ENCODE measurements at places on chromosomes 5 and 9. TPM values are rescaled to one million over a fixed set of nuclear protein-coding genes. Genes with fewer than 3 reads are reported as not detected.

DNA sequence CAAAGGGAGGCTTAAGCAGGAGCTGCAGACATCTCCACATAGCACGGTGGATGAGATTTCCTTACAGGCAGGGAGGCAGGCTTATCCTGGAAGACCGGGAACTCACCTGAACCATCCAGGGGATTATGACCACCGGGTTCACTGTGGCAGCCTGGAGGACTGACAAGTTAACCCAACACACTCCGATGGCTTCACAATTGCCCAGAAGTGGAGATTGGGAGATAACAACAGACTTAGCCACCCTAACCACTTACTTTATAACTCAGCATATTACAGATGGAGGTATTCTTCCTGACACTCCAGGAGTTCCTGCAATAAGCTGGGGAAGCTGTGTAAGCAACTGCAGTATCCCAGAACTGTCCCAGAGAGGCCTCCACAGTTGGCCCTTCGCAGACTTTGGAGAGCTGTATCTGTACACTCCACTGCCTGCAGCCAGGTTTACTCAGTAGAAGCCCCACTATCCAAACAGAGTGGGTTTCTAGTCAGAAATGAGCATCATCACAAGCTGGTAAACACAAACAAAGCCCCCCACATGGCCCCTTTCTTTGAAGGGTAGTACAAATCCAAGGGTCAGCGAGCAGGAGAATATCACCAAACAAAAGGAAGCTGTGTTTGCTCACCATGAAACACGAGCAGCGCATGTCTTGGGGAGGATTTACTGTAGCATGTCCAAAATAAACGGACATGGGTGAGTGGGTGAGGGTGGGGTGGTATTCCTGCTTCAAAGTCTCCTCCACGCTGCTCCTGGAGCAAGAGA is 462.2 kb downstream of the RASEF start:
- DNase-seq: no peak

DNA sequence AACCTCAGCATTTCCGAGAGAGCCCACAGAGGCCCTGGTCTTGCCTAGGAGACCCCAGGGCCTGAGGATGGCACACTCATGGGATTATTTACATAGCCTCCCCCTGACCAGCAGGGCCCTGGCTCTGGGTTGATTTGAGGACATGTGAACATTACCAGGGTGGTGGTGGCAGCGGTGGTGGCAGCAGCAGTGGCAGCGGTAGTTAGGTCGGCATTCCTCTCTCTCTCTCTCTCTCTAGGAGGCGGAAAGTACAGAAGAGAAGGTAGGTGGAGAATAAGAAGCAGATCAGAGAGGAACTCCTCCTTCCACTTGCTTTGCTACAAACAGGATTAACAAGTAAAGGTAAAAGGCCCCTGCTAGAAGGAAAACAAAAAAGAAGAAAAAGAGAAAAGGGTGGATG is 39.3 kb downstream of the B4GALT1 start:
- DNase-seq: no peak

DNA sequence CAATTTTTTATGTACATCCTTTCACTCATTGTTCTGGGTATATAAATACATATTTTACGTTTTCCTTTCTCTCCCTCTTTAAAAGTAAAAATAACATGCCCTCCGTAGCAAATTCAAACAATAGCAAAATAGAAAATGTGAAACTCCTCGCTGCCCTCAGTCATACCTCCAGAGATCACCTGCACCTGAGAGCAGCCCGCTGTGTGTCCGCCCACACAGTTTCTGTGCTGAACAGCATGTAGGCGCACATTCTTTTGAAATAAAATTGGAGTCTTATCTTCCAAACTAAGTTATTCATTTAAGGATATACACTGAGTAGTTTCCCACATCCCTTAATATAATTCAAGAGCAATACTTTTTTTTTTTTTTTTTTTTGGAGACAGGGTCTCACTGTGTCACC is 255.7 kb downstream of the AOPEP start:
- DNase-seq: no peak

GRCh38 chr5:154181161-154181560 is 9.4 kb upstream of the GALNT10 start:
- no peak for DNase-seq

DNA sequence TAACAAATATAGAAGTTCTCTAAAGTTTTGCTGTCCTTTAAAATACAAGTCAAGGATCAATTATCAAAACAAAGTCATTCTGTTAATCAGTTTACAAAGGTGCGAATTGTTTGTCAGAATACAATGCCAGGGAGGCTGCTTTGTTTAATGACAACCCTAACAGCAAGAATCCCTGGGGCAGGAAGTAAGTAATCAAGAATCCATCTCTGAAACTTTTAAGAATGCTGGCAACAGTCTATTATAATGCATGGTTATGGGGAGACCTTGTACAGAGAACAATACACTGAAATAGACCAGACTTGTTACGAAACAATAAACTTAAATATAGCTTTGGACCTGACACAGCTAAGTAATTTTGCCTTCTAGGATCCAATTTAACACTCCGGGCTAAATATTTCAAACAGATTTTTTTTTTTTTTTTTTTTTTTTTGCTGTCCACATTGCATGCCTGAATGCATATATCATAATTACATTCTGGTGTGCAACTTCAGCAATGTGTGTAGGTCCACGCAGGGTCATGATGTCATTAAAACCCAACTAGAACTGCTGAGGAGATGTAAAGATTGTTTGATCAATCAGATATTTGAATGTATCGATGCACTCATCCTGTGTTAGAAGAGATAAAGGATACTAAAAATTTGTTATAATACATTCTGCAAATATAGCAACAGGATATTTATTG is 421.3 kb downstream of the CETN3 start:
- no peak for DNase-seq

DNA sequence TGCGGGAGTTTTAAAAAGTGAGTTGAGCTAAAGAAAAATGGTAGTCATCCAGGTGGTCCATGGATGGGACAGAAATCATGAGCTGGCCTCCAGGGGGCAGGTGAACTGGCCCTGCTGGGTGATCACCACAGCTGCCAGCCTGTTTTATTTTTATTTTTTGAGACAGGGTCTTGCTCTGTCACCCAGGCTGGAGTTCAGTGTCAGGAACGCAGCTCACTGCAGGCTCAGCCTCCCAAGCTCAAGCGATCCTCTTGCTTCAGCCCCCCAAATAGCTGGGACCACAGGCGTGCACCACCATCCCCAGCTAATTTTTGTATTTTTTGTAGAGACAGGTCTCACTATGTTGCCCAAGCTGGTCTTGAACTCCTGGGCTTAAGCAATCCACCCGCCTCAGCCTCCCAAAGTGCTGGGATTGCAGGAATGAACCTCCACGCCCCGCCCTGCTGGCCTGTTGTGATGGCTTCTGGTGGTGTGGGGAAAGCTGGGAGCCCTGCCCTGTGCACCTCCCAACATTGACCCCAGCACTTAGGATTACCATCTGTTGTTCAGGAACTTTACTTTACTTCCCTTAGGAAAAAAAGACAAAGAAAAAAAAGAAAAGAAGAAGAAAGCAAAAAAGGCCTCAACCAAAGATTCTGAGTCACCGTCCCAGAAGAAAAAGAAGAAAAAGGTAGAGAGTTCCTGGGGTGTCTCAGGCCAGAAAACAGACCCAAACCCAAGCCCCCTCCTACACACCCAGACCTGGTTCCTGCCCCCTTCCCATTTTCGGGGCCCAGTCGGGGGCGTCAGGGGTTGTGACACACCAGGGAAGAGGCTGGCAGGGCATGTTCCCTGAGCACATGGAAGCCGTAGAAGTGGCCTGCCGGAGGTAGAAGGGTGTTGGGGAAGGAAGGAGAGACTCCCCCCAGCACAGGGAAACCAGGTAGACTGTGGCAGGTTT is 14.7 kb downstream of the CD74 start:
- DNase-seq: no peak

DNA sequence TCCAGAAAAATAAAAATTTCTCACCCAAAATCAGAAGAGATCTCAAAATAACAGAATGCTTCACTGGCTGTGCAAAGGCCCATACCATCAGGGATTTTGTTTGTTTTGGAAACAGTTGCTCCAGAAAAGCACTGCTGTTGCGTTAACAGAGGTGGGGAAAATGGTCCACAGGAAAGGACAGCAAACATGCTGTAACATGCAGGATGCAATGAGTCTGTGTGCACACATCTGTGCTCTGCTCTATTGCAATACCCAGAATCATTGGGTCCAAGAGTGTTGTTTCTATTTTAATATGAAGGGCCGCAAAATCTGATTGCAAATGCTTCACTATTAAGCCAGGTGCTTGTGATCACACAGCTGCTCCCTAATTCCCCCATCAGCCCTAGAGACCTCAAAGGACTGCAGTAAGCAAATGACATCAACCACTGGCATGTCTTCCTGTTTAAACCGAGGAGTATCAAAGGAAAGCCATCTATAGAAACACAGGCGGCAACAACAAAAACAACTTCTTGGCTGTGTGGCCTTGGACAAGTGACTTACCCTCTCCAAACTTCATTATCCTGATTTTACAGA is 141.0 kb downstream of the DCP2 start:
- no peak for DNase-seq

- DNase-seq: peak; percentile 96
Observed at GRCh38 chr5:87541033-87541432, 128.3 kb upstream of the CCNH start.

The MEIKIN gene
- 1.9 TPM for total RNA-seq

DNA sequence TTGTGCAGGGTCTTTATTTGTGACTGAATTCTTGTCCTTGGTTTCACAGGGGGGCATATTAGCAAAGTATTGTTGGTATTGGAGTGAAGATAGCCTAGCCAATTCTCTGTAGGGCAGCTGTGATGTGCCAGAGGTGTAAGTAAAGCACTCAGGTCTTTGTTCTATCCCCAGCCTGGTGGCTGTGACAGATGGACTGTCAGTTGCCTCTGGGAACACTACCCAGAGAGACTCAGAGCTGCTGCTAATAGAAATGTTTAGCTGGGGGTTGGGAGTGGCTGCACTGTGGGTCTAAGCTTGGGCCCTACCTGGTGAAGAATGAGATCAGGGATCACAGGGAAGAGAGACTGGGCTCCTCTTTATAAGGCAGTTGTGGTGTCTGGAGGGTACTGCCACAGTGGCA is 1006.5 kb upstream of the TYRP1 start:
- peak; percentile 20 for DNase-seq

The LEAP2 gene
- 0.79 TPM for total RNA-seq

The DAB2IP gene
- total RNA-seq: 16.6 TPM

The PCDHGB6 gene
- total RNA-seq: 10.0 TPM

The PCAT7 gene
- not detected for total RNA-seq

DNA sequence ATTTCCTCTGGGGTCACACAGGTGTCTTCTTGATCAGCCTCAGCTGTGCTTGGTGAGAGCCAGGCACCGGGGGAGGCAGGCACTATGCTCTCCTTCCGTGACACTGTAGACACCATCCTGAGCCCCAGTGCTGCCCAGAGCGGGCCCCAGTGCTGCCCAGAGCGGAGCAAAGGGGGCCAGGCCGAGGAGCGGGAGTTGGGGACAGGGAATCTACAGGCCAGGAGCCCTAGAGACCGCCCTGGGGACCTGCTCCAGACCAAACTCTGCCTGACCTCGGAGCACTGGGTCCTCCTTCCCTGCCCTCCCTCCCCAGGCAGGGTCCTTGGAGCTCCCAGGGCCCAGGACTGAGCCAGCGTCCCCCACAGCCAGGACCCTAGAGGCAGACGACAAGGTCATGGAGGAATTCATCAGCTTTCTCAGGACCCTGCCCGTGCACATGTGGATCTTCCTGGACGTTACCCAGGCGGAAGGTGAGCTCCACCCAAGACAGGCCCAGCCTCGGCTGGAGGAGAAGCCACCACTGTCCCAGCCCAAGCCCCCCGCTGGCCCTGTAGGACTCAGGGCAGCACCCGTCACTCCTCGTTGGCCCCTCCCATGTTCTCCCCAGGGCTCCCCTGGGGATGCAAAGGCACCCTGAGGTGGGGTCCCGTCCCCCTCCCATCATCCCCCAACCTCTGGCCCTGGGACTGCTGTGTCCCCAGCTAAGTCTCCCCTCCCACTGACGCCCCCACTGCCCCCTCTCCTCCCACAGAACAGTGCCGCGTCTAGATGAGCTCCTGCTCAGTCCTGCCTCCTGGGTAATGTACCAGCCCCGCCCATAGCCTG is 30.2 kb downstream of the PAEP start:
- DNase-seq: no peak

The GRHPR gene
- 157 TPM for total RNA-seq

The IGIP gene
- 9.6 TPM for total RNA-seq

DNA sequence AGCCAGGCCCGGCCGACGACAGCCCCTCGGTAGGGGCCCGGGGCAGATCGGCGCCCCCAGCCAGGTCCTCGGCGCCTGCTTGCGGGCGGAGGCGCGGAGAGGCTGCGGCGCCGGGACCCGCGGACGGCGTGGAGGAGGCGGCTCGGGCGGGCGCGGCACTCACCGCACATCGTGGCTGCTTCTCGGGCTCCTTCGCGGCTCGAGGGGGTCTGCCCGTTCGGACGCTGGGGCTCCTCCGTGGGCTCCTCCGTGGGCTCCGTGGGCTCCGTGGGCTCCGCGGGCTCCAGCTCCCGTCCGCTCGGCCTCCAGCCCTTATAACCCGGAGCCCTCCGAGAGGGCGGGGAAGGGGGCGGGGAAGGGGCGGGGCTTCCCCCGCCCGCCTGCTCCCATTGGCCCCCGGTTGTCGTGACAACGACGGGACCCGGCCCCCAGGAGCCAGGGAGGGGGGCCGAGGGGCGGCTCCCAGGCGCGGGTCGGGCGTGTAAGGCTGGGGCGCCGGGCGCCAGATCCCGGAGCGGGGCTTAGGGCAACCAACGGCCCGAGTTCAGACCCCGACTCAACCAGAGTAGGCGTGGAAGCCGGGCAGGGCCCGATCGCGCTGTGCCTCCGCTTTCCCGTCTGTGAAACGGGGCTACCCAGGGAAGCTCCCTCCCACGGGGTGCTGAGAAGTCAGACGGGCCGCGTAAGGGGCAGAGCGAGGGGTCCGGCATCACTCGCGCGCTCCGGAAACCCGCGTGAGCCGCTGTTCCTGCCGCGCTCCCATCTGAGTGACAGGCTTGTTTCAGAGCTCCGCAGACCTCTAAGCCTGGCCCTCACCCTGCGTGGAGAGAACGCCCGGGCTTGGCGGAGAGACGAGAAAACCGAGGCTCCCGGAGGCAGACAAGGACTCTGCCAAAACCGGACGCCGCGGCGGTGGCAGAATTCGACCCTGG is at the start of gene GFPT2:
TSS of gene GFPT2 (minus strand) at position 289 of the 932 bp plus-strand sequence. CDS start at position 170, 119 bp downstream.
- peak; percentile 77 for DNase-seq

The SUSD3 gene
- total RNA-seq: 4.3 TPM

GRCh38 chr9:121735065-121735792 is 83.8 kb downstream of the DAB2IP start:
- DNase-seq: no peak

GRCh38 chr5:135186662-135187522 is 152.9 kb upstream of the PITX1 start:
- peak; percentile 39 for DNase-seq

The UNC13B gene
- 37.9 TPM for total RNA-seq

- DNase-seq: no peak
Observed at GRCh38 chr5:37847978-37848425, 8.2 kb upstream of the GDNF start.

The ROPN1L gene
- 10.2 TPM for total RNA-seq

The PTGES gene
- 2.5 TPM for total RNA-seq

GRCh38 chr5:10627160-10627701 is 63.4 kb downstream of the ANKRD33B start:
- DNase-seq: no peak

DNA sequence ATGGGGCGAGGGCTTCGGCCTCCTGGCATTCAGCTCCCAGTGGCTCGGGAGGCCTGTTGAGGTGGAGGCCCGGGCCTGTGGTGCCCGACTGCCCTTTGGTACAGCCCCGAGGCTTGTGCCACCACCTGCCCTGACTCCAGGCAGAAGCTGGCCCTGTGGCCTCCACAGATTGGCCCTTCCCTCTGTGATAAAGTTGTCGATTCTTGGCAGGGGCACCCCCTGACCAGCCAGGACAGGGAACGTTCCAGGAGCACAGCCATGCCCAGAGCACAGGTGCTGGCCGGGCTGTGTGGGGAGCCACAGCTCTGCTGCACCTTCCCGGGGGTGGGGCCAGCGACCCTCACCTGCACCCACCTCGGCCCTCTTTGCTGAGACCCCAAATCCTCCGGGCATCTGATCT is 32.7 kb downstream of the SLC6A18 start:
- DNase-seq: no peak
